ENCODE measurements at places on chromosomes 5 and 9. TPM values are rescaled to one million over a fixed set of nuclear protein-coding genes. Genes with fewer than 3 reads are reported as not detected.

DNA sequence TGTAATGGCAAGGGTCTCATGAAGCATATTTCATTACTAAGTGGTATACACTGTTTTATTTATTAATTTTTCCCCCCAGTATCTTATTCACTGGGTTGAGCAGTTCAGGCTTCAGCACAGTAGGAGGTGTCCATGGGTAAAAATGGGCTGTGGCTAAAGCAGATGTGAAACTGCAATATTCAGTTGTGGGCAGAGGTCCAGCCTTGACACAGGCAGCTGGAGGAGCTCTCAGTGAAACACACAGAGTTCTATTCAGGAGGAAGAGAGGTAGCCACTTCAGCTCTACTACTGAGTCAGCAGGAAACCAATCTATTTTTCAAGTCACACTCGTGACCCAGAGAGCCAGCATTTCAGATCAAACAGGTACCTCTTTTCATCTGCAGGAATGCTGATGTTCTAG lies 418.3 kb downstream of the CDH10 start:
- DNase-seq, result no peak
- no peaks in the 10 kb centered on the region for H3K27me3 ChIP-seq
- no peak overlapping the region for H3K27ac ChIP-seq
- no peaks in the 10 kb centered on the region for H3K4me1 ChIP-seq
- no peaks in the 10 kb centered on the region for H3K36me3 ChIP-seq

DNA sequence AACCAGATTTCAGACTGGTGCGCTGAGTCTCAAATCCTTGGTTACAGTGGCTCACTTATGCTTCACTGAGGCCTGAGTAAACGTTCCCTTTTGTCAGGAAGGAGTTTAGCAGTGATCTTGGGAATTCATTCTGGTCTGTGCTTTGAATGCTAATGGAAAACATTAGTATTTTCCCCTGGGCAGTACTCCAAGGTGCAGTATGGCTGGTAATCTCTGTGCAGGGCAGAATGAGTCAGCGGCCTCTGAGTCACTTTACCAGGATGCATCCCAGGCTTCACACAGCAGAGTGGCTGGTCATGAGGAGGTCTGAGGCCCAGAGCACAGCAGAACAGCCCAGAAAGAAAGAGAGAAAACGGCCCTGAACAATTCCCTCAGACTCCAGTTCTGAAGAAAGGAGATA lies 54.0 kb downstream of the PCA3 start:
- no peaks in the 10 kb centered on the region for H3K27me3 ChIP-seq
- DNase-seq, result no peak
- no peak overlapping the region for H3K4me3 ChIP-seq
- no peak overlapping the region for H3K27ac ChIP-seq

GRCh38 chr9:34363619-34364351 lies 12.9 kb downstream of the MYORG start:
- no peak overlapping the region for H3K27ac ChIP-seq
- H3K36me3 ChIP-seq, result no peaks in the 10 kb centered on the region
- DNase-seq, result no peak
- H3K27me3 ChIP-seq, result no peaks in the 10 kb centered on the region

GRCh38 chr9:22308177-22308576 lies 138.4 kb upstream of the DMRTA1 start:
- no peak for DNase-seq
- no peaks in the 10 kb centered on the region for H3K36me3 ChIP-seq
- H3K27ac ChIP-seq, result no peak overlapping the region
- peaks cover 2% of the 10 kb centered on the region for H3K27me3 ChIP-seq
- H3K4me1 ChIP-seq, result no peaks in the 10 kb centered on the region
- H3K4me3 ChIP-seq, result no peak overlapping the region

DNA sequence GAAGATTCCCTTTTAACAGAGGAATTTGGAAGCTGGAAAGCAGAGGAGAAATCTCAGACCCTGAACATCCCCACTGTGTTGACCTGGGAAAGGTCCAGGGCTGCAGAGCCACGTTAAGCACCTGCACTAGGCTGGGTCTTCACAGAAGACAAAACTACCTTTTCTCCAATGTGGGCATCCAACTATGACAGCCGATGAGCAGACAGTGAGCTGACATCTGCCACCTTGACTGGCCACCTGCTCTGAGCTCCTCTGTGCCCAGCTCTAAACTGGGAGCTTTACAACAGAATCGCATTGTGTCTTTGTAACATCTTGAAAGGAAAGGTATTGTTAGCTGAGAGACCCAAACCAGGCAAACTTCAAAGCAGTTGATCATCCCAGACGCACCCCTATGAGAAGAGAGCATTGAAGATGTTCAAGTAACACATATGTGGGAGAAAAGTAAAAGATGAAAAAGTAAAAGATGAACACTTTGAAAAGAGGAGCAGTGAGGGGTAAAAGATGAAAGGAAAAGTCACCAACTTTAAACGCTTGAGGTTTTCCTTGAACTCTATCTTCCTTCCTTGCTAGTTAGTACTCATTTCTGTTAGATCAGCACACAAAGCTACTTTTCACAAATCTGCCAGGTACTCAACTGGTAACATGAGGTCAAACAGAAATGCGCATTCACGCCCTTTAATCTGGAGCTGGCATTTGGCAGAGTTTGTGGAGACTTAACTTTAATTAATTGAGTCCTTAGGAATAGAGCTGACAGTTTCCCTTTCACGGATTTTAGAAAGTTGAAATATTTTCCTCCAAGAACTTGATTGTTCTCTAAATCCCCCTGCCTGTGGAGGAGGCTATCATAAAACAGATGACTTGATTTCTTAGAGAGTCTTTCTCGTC lies 53.2 kb upstream of the CTXN3 start:
- no peaks in the 10 kb centered on the region for H3K27me3 ChIP-seq
- DNase-seq, result no peak
- no peaks in the 10 kb centered on the region for H3K36me3 ChIP-seq
- no peak overlapping the region for H3K27ac ChIP-seq
- H3K4me1 ChIP-seq, result no peaks in the 10 kb centered on the region
- H3K4me3 ChIP-seq, result no peak overlapping the region

GRCh38 chr5:95487880-95488279 lies 66.9 kb downstream of the SKIC3 start:
- H3K27ac ChIP-seq, result no peak overlapping the region
- H3K4me3 ChIP-seq, result no peak overlapping the region
- H3K4me1 ChIP-seq, result no peaks in the 10 kb centered on the region

DNA sequence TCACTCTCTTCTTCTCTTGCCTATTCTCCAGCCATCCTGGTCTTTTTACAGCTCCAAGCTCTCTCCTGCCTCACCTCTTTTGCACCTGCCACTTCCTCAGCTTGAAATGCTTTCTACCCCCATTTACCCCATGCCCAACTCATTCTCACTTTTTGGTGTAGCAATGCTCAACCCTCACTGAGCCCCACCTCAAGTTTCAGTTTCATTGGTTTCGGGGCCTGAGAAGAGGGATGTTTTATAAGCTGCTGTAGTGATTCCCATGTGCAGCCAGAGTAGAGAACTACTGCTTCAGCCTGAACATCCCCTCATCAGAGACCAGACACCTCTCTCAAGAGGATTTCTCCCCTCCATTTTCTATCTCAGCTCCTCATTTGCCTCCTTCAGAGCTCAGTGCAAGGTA lies 45.2 kb upstream of the FYB1 start:
- H3K4me1 ChIP-seq, result peaks cover 70% of the 10 kb centered on the region
- no peak overlapping the region for H3K4me3 ChIP-seq
- H3K36me3 ChIP-seq, result no peaks in the 10 kb centered on the region
- no peaks in the 10 kb centered on the region for H3K27me3 ChIP-seq
- H3K27ac ChIP-seq, result peak overlapping the region; percentile 77

DNA sequence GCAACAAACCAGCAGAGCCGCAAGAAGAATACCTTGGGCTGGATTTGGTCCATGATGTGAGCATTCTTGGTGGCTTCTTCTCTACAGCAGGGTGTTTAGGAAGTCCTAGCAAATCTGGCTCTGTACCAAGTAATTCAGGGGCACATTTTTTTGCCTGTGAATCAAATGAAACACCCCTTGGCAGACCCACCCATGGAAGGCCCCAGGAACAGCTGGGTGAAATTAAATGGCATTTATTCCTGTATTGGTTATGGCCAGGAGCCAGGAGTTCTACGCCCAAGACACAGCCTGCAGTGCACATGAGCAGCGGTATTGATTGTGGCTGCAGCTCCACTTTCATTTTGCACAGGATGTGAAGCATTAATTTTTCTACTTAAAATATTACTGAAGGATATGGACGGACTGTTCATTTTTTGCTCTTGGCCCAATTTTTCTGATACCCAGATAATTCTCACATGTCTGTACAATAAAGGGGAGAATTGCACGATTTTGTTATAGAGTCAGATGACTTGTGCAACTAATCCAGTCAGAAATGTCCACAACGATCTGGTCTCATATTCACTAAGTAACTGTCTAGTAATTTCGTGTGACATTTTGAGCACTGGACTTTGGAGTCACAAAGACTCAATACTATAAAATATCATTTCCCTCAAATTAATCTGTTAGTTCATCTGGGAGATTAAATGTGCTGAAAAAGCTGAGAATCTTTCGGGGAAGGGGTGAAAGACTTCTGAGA lies 120.7 kb upstream of the APC start:
- no peaks in the 10 kb centered on the region for H3K27me3 ChIP-seq
- DNase-seq, result no peak
- no peak overlapping the region for H3K4me3 ChIP-seq
- H3K4me1 ChIP-seq, result no peaks in the 10 kb centered on the region
- no peak overlapping the region for H3K27ac ChIP-seq

- peaks cover 81% of the 10 kb centered on the region for H3K36me3 ChIP-seq
- no peak overlapping the region for H3K27ac ChIP-seq
- H3K27me3 ChIP-seq, result no peaks in the 10 kb centered on the region
- DNase-seq, result no peak
Observed at GRCh38 chr9:35725362-35725761, 6.6 kb downstream of the TLN1 start.

DNA sequence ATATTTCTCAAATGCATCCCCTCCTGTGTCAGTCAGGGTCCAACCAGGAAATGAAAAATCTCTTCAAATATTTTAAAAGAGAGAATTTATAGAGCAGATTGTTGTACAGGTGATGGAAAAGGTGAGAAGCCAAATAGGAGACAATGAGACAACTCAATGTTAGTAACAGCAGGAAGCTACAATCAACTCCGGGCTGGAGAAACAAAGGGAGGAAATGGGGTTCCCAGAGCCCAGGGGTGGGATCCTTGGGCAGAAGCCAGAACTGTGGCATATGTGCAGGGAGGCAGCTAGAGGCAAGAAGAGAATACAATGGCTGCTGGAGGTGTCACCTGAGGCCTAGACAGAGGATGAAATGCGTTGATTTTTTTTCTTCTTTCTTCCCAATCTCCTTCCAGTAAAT lies 361.8 kb upstream of the ACTBL2 start:
- H3K27ac ChIP-seq, result no peak overlapping the region
- DNase-seq, result no peak
- no peaks in the 10 kb centered on the region for H3K4me1 ChIP-seq

DNA sequence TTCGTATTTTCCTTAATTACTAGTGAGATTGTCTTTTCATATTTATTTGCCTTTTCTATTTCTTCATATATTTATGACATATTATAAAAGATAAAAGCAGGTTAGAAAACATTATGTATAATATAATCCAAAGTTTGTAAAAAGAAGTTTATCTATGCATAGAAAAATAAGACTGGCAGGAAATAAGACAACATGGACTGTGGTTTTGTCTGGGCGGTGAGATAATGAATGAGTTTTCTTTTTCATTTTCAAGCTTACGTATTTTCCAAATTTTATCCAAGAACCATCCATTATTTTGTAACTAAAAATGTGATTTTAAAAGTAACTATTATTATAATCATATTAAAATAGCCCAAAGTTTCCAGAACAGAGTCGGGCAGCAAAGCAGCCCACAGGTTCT lies 109.8 kb upstream of the MVB12B start:
- no peak overlapping the region for H3K4me3 ChIP-seq
- H3K27ac ChIP-seq, result no peak overlapping the region
- H3K36me3 ChIP-seq, result no peaks in the 10 kb centered on the region
- H3K27me3 ChIP-seq, result peaks cover 7% of the 10 kb centered on the region
- H3K4me1 ChIP-seq, result no peaks in the 10 kb centered on the region

- peak overlapping the region; percentile 58 for H3K27ac ChIP-seq
- H3K4me1 ChIP-seq, result peaks cover 42% of the 10 kb centered on the region
- H3K27me3 ChIP-seq, result no peaks in the 10 kb centered on the region
Observed at GRCh38 chr5:96336351-96336985, 96.6 kb downstream of the PCSK1 start.

DNA sequence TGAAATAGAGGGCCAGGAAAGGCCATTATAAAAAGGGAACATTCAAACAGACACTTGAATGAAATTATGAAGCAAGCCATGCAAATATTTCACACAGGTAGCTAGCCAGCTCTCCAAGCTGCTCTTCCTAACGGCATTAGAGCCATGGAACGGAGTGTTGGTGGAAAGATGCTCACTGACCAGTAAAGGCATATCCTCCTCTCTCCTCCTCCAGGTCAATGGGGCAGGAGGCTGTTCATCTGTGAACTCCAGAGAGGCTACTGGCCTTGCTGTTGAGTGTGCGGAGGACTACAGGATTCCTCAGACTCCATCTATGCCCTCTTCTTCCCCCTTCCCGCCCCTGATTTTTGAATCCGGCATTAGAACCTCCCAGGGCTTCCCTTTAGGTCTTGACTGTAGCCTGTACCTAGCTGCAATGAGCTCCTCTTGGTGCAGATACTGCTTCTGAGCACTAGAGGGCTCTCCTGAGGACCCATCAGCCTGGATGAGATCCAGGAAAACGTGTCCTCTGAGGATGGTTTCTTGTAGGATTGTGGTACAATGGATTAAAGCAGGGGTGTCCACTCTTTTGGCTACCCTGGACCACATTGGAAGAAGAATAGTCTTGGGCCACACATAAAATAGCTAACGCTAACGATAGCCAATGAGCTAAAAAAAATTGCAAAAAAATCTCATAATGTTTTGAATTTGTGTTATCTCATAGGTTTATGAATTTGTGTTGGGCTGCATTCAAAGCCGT lies 162.2 kb downstream of the SREK1 start:
- no peaks in the 10 kb centered on the region for H3K27me3 ChIP-seq
- H3K4me1 ChIP-seq, result no peaks in the 10 kb centered on the region
- DNase-seq, result peak; percentile 57
- H3K4me3 ChIP-seq, result no peak overlapping the region

DNA sequence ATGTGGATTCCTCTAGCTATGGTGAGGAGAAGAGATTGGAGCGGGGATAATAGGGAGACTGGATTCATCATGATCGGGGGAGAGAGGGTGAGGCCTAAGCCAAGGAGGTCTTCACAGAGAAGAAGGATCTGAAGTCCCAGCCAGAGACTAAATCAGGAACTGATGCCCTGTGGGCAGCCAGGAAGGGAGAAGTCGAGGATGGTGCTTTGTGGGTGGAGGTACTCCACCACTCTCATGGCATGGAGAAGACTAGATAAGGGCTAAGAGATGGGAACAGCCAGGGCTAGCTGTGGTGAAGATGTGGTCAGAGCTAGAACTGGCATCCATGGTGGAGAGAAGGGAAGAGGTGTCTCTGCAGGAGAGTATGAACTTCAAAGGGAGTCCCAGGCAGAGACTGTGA lies 3.0 kb upstream of the RGS14 start:
- H3K36me3 ChIP-seq, result peaks cover 5% of the 10 kb centered on the region
- peaks cover 95% of the 10 kb centered on the region for H3K4me1 ChIP-seq
- peak; percentile 41 for DNase-seq
- no peak overlapping the region for H3K4me3 ChIP-seq

GRCh38 chr5:133415906-133416305 lies 196.4 kb downstream of the FSTL4 start:
- H3K27ac ChIP-seq, result no peak overlapping the region
- no peaks in the 10 kb centered on the region for H3K36me3 ChIP-seq
- H3K4me3 ChIP-seq, result no peak overlapping the region
- peaks cover 4% of the 10 kb centered on the region for H3K27me3 ChIP-seq
- no peaks in the 10 kb centered on the region for H3K4me1 ChIP-seq

GRCh38 chr5:115831163-115831768 lies 10.1 kb downstream of the ATG12 start:
- H3K4me3 ChIP-seq, result no peak overlapping the region
- H3K4me1 ChIP-seq, result no peaks in the 10 kb centered on the region
- H3K36me3 ChIP-seq, result peaks cover 78% of the 10 kb centered on the region
- H3K27me3 ChIP-seq, result no peaks in the 10 kb centered on the region
- DNase-seq, result peak; percentile 37
- H3K27ac ChIP-seq, result no peak overlapping the region

The WDR31 gene
- polyA plus RNA-seq, result 0.11 TPM

The RMI1 gene
- polyA plus RNA-seq, result 0.74 TPM

The MTREX gene
- 14.4 TPM for polyA plus RNA-seq

The NKD2 gene
- polyA plus RNA-seq, result not detected

All from CD14-positive monocyte (primary cell).